ENCODE measurements at places on chromosomes 5 and 9.
A peak's percentile ranks its signal among the peaks of the same experiment; 100 is the strongest.

DNA sequence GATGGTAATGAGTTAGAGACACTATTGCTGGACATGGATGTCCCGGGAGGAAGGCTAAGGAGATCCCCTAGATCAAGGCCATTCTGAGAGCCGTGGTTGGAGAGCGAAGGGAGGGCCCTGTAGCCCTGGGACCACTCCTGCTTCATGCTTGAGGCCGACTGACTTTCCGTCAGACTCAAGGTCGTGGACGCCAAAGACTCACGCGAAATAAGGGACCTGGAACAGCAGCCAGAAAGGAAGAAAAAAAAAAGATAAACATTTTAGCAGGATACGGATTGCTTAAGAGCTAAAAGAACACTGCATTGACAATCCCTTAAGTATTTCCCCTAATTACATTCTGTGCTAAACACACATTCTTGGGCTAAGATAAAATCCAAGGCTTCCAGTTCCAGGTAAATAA lies 181.2 kb downstream of the GLIS3 start:
- no peak for DNase-seq

- DNase-seq = no peak
Observed at GRCh38 chr5:180199390-180199789, 9.6 kb downstream of the RASGEF1C start.

DNA sequence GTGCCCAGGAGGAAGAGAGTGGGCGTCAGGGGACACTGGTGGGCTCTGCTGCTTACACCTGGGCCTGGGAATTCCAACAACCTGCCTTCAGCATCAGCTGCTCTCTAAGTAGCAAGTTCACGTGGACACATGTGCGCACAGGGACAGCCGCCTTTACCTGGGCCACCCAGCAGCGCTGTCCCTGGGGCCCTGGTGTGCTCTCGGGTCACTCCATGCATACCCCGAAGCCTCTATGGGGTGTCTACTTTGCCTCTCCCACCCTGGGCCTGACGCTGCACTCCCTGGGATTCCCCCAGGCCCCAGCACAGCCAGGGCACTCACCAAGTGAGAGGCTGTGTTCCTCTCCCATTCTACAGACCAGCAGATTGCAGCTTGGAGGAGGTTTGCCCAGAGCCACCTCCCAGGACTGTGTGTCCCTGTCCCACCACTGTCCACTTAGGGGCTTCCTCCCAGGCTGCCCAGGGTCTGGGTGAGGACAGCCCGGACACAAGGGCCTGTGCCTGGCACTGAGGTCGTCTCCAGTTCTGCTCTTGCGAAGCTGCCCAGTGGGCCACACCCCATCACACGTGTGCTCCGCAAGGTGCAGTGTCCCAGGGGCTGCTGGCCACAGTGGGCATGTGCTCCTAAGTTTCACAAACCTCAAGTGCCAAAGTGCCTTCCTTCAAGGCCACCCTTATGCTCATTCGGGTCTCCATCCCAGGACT lies 5.9 kb downstream of the NINJ1 start:
- DNase-seq = no peak

- DNase-seq = no peak
Observed at GRCh38 chr5:16732356-16732755, 115.6 kb upstream of the RETREG1 start.

DNA sequence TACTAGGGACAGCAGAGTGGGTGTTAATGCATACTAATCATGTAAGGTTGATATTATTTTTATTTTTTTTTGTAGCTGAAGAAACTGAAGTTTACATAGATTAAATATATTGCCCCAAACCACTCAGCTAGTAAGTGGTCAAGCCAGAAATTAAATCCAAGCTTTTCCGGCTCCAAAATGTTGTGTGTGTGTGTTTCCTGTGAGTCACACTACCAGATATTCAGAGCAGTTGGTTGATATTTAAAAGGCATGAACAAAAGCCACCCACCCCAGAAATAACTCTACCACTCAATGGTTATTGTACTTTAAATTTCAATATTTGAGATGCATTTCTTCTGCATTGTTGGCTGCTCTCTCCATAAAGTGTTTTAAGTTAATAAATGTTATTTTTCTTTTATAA lies 29.5 kb downstream of the KCNN2 start:
- no peak for DNase-seq

- no peak for DNase-seq
Observed at GRCh38 chr9:87567571-87567970, 69.9 kb downstream of the DAPK1 start.

GRCh38 chr9:121160025-121160424 lies 41.6 kb downstream of the RAB14 start:
- DNase-seq = no peak

GRCh38 chr5:74239261-74239660 lies 401.3 kb downstream of the ENC1 start:
- no peak for DNase-seq

GRCh38 chr5:57033503-57033902 lies 81.6 kb upstream of the MIER3 start:
- DNase-seq = no peak

GRCh38 chr5:57007344-57007743 lies 55.4 kb upstream of the MIER3 start:
- no peak for DNase-seq

DNA sequence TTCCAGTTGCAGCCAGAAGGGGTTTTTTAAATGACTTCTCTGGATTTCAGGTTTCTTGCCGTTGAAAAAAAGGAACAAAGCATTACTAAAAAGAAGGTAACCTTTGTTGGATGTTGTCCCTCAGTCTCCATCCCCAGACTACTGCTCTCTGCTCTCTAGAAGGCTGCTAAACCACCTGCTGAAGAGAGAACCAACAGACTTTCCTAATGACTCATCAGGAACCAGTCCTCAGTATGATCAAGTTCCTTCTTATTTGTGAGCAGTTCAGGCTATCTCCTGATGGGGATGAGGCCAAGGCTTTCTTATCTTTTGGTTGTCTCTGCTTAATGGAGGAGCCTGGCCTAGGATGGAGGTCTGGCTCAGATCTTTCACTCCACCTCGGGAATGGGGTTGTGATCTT lies 4.1 kb downstream of the KIF4B start:
- DNase-seq = no peak

- no peak for DNase-seq
Observed at GRCh38 chr9:100322954-100323536, 29.7 kb downstream of the TEX10 start.

DNA sequence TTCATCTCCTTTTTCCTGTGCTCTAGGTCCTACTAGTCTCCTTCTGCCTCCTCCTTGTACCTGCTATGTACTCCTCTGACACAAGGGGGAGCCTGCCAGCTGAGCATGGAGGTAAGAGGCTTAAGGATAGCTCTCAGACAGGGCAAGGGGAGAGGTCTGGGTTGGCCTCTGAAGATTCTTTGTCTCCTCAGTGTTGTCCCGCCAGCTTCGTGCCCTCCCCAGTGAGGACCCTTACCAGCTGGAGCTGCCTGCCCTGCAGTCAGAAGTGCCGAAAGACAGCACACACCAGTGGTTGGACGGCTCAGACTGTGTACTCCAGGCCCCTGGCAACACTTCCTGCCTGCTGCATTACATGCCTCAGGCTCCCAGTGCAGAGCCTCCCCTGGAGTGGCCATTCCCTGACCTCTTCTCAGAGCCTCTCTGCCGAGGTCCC lies 3.8 kb downstream of the CREB3 start:
- peak; percentile 69 for DNase-seq

DNA sequence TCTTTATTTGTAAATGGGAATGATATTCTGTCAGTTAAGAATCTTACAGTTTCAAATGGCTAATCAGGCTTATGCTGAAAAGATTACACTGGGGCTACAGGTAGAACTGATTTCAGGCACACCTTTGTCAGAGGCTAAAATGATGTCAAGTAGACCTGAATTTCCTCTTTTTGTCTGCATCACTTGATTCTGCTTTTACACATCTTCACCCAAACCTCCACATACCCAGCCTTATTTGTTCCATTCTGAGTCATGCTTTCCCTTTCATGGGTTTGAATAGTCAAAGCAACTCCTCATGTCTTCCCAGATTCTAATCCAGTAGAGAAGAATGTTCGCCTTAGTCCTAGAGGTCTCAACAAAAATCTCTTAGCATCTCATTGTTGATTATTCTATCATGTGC lies 156.4 kb downstream of the CWC27 start:
- DNase-seq = no peak

DNA sequence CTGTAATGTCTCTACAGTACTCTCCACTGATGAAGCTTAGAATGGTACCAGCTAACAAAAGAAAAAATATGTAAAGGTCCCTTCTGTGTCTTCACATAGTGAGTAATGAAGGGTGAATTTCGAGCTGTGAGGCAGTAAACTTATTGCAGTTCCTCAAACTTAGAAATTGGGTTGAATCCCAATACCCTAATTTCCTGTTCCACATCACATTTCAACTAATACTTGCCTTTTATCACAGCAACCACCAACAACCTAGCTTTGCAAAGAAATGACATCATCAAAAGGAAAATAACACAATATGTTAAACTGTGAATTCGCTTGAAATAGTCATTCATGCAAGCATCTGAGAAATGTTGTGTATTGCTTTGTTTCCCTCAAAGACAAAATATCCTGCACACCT lies 9.4 kb upstream of the TNFAIP8 start:
- no peak for DNase-seq

- DNase-seq = no peak
Observed at GRCh38 chr9:73916016-73916673, 581.0 kb upstream of the RORB start.

DNA sequence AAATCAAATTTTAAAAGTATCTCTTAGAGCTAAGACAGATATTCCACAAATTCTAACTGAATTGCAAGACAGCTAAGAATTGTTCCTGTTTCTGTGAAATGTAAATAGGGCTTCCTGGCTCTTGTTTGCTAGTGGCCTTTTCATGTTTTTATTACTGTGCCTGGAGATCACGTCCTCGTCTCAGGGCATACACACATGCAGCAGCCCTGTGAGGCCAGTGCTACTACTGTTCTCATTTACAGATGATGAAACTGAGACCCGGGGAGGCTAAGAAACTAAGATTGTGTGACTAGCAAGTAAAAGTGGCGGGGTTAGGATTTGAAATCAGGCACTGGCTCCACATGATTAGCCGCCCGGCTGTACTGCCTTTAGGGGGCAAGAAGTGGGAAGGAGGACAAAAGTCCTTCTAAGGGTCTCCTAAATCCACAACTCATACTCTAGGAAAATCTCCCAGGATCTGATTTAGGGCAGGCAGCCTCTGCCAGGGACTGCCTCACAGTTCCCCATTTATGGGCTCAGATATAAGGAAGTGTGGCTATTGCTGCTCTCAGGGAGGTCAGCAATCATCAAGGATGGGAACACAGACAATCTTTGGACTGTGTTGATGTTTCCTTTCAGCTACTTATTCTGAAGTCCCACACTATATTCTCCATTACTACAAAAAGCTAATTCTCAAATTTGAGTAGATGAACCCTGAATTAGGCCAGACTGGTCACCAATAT lies 7.9 kb downstream of the PRUNE2 start:
- DNase-seq = no peak

GRCh38 chr5:94928891-94929290 lies 310.4 kb downstream of the SLF1 start:
- no peak for DNase-seq

GRCh38 chr5:134133995-134134541 lies 19.6 kb downstream of the TCF7 start:
- DNase-seq = peak; percentile 23

DNA sequence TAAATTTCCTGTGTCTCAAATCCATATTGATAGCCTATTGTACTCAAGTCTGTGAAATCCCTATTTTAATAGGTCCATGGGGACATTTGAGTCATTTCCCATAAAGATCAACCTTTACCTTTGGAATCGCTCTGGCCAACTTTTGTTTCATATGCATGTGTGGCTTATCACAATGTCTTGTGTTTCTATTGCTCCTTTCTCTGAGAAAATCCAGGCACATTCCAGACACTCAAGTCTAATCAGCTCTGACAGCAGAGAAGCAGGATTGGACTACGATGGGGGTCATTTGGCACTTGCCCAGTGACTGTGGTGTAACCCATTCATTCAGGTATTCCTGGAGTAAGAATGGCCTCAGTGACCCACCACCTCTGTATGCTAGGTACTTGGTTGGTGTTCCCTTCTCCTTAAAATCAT lies 48.4 kb downstream of the ACTBL2 start:
- DNase-seq = no peak

GRCh38 chr9:88536951-88537760 lies 2.2 kb downstream of the NXNL2 start:
- DNase-seq = no peak

- DNase-seq = no peak
Observed at GRCh38 chr5:72154076-72154756, 46.9 kb downstream of the MAP1B start.

- DNase-seq = no peak
Observed at GRCh38 chr9:82599336-82599949, 463.5 kb downstream of the RASEF start.

DNA sequence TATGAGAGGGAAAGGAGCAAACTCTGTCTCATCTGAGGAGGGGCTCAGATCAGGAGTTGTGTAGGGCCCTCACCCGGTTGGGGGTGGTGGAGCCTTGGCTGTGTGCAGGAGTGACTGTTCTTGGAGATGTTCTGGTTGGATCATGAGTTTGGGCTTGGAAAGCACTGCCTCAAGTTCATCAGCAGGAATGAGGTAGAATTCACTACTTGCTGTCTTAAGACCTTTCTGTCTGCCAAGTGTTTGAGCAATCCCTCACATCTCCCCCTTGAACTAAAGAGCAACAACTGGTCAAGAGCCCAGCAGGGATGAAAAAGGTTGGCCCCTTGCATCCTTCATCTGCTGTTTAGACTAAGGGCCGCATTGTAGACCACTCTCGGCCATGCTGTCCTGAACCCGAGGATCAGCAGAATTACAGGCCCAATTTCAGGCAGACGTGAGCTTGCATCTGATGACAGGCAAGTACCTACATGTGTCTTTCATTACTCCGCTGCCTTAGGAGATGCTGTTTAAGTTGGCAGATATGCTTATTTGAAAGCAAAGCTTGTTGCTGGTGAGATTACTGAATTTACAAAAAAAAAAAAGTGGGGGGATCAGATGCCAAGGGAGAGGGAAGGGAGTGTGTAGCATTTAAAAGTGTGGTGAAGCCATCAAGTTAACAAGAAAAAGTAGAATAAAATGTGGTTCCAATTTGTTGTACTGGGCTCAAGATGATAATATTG lies 36.4 kb downstream of the PIK3R1 start:
- no peak for DNase-seq

GRCh38 chr5:141570655-141571054 lies 48.1 kb downstream of the DIAPH1 start:
- no peak for DNase-seq

GRCh38 chr5:161600156-161600555 lies 53.6 kb upstream of the GABRB2 start:
- DNase-seq = no peak

DNA sequence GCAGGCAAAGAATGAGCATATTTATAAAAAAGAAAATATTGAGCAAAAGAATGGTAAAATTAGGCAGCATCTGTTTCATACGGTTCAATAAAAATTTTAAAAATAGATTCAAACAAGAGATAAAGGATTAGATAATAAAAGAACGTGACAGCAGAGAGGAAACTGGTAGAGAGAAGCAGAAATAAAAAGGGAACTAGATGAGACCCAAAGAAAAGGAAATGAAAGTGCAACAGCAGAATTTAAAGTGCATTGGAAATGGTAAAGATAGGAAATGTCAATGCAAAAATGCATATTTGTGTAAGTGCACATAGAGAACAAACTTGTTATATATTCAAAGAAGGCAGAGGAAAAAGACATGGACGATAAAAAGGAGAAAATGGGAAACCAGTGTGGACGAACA lies 70.2 kb downstream of the SUSD1 start:
- no peak for DNase-seq

- DNase-seq = no peak
Observed at GRCh38 chr9:127216210-127216887, 48.2 kb upstream of the GARNL3 start.

Measured in stimulated activated CD8-positive, alpha-beta memory T cell treated with anti-CD3 and anti-CD28 coated beads, Interleukin-4, amount 100 ng/mL, for 48 hours (primary cell).